NCI-H774 (cell line): ENCODE measurements at places on chromosomes 7 and 10.

DNA sequence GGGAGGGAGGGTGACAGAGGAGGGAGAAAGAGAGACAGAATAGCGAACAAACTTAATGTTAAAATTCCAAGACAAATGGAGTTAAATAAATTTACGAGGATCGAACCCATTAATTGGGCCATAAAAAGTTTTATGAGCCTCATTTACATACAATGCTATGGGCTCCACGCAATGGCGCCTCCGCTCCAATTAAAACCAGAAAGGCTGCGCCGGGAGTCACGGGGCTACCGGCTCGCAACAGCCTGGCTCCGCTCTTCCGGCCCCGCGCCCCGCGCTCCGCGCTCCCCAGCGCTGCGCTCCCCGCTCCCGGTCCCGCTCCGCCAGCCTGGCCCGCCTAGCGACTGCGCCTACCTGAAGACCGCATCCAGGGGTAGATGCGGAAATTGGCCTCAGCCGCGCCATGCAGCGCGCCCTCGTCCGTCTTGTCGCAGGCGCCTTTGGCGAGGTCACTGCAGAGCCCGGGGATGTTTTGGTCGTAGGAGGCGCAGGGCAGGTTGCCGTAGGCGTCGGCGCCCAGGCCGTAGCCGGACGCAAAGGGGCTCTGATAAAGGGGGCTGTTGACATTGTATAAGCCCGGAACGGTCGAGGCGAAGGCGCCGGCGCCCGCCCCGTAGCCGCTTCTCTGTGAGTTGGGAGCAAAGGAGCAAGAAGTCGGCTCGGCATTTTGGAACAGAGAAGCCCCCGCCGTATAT, 513 bp downstream of the HOXA7 start:
- DNase-seq: no peak

DNA sequence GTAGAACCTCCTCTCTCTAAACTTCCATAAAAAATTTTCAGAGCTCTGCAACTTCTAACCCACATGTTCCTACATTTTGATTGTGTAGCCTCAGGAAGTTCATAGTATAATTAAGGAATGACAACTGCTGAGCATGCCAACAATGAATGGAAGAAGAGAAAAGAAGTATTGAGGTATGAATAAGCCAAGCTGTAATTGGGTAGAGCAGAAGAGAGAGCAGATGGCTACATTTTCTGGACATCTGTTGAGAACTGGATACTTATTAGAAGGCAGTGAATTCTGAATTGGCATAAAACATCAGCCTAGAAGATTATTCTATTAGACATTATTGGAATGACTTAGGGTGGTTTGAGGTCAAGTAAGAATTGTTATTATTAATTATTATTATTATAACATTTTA, 728.3 kb upstream of the PHF14 start:
- DNase-seq: no peak

- no peak for DNase-seq
These were observed 873.0 kb downstream of the SORCS3 start for GRCh38 chr10:105514106-105514505.

DNA sequence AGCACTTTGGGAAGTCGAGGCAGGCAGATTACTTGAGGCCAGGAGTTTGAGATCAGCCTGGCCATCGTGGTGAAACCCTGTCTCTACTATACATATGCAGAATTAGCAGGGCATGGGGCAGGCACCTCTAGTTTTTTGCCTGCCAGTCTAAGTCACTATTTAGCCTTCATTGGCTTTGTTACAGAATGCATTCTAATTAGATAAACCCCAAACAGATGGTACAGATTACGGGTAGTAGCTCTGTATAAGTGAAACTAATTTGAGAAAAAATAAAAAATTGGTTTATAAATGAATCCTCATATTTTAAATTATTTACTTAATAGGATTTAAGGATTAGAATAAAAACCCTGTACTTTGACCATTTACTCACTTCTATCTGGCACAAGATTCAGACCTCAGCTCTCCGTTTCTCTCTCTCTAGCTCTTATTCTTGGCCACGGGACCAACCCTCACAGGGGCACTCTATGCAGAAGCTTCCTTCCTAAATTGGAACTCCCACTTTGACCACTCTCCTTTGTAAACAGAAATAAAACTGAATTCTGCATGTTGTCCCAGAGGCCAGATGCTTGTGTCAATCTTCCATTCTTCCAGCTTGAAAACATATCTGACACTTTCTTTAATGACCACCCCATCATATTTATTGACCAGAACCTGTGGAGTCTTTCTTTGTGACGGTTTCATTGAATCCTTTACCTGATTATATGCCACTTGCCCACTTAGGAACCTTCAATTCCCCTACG, 26.8 kb downstream of the BET1 start:
- no peak for DNase-seq

DNA sequence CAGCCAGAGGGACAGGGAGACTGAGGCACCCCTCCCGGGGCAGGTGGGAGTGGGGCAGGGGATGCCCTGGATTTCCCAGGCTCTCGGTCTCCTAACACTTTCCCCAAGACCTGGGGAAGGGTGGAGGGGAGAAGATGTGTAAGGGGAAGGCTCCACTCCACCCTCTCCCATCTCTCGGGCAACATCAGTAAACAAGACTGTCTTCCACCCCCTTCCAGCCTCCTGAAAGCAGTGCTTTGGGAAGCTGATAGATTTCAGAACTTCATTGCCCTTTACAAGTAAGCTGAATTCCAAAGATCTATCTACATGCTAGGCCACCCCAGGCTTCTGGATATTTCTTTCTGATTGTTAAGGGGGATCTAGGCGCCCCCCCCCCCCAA, 3.7 kb downstream of the FLNC start:
- no peak for DNase-seq

DNA sequence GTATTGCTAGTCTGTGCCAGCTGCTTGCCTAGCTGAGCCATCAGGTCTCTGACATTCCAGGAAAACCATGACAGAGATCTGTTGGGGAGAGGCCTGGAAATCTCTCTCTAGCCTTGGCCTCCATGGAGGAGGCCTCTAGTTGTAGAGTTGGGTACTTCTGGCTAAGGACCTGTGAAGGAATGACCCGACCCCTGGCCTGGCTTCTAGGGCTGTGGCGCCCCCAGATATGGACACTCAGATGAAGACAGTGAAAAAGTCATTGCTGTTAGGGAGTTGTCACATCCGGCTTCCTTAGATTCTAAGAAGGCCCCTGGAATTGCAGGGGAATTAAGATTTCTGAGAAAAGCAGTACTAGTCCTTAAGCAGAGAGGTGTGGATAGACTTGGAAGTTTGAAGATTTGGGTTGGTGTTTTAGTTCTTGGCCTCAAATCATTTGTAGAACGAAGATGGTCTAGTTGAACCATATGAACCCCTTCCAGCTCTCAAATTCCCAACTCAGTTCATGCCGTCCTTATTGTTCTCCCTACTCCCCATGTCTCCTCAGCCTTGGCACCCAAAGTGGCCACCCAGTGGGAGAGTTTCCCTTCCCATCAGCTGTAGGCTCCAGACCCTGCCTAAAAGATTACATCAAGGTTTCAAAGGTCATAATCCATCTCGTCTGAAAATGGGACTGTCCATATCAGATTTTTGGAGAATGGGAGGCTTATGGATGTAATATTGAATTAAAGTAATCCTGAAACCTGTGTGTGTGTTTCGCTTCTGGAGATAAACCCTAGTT, 7.0 kb downstream of the HHEX start:
- DNase-seq: no peak

DNA sequence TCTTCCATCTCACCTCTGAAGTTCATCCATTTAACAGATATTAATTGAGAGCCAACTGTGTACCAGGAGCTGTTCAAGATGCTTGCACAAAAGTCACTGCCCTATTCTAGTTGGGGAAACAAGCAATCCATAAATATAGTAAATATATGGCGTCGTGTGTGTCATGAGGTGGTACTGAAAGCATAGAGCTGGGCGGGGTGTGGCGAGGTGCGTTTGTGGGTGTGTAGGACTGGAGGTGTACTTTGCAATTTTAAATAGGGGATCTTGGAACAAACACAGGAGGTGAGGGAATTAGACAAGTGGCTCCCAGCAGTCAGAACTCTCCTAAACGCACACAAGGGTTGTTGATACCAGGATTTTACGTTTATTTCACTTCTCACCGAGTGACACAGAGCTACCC, 490 bp upstream of the ZNF239 start:
- no peak for DNase-seq

DNA sequence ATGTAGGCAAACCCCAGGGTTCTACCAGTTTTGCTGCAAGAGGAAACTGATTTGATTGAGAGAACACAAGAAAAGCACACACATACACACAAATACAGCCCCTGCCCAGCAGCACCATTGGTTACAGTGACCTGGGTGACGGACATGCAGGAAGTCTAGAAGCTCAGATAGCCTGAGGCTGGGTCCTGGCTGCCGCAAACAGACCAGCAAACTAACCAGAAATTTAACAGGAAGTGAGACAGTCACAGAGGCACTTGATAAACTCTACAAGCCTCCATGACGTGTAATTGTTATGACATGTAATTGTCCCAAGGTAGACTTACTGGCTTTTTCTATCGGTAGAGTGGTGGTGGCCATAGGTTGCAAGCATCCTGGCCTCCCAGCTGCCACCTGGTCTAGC, 58.9 kb downstream of the PRKAR2B start:
- DNase-seq: no peak

- DNase-seq: no peak
These were observed 244.8 kb upstream of the GALNT17 start for GRCh38 chr7:70887186-70887585.

- no peak for DNase-seq
These were observed 554.4 kb downstream of the PTPRN2 start for GRCh38 chr7:158033196-158033595.

GRCh38 chr7:82446897-82447296, 3.3 kb upstream of the CACNA2D1 start:
- no peak for DNase-seq

GRCh38 chr7:74202841-74203556, 6.8 kb upstream of the LAT2 start:
- DNase-seq: no peak

- no peak for DNase-seq
These were observed 49.4 kb upstream of the RET start for GRCh38 chr10:43027331-43027955.

DNA sequence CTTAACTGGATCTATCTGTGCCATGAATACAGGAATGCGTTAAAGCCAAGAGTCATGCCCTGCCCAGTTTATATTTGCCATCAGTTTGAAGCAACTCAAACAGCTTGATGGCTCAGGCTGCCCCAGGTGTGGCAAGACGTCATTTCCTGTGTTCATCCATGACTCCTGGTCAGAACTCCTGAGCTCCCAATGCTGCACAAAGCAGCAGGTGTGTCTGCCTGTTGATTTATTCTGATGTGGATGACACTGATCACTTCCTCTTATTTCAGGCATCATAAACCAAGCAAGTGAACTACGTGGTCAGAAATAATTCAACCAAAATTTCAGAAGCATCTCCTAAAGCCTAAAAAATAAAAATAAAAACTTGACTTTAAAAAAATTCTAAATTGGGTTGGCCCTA, 68.5 kb downstream of the EZH2 start:
- peak; percentile 28 for DNase-seq

- peak; percentile 84 for DNase-seq
These were observed 38.5 kb downstream of the ZNF777 start for GRCh38 chr7:149422162-149422913.

GRCh38 chr10:72220637-72221036, 4.6 kb upstream of the ASCC1 start:
- DNase-seq: no peak

DNA sequence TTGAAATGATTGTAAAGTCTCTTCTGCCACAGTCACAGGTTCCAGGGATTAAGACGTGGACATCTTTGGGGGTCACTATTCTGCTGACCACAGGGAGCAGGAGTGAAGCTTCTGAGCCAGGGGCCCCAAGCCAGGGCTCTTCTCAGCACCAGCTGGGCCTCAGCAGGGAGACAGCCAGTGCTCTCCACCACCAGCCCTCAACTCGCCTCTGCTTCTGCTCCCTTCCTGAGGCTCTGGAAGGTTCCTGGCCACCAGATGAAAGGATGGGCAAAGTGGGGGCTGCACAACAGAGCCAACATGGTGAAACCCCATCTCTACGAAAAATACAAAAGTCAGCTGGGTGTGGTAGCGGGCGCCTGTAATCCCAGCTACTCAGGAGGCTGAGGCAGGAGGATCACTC, 11.2 kb upstream of the CRYGN start:
- DNase-seq: no peak

- DNase-seq: no peak
These were observed 60.6 kb downstream of the ARL5B start for GRCh38 chr10:18719811-18720210.

- no peak for DNase-seq
These were observed 61.3 kb downstream of the DNAH11 start for GRCh38 chr7:21603972-21604749.

DNA sequence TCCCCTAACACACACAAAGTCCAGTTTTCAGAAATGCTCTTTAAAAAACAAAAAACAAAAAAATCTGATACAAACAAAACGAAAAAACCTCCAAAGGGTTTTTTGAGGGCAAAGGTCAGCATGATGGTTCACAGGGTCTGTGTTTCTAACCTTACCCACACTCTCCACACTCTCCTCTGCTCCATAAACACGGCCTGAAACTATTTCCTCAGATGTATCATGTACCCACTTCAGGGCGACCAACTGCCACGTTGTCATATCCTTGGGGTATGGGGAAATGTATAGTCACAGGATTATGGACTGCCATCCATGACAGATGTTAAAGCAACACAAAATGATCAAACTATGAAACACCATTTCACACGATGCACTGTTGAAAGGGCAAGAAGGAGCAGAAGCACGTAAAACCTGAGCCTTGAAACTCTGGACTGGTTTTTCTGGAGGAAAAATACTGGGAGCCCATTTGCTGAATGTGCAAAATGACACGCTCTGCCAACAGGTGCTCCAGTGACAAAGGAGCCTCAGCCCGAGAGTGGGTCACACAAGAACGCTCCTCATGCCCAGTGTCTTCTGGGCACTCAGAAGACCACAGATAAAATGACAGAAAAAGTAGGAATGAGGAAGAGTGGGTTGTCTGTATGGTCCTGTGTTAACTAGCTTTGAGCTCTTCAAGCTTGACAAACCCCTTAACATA, 15.8 kb downstream of the NAPEPLD start:
- no peak for DNase-seq

GRCh38 chr10:110992006-110992800, 72.8 kb downstream of the SHOC2 start:
- DNase-seq: no peak

- DNase-seq: no peak
These were observed 135.4 kb upstream of the PRPS1L1 start for GRCh38 chr7:18163091-18163490.

GRCh38 chr10:101016814-101017213, 14.1 kb downstream of the PDZD7 start:
- DNase-seq: no peak

- no peak for DNase-seq
These were observed 158.9 kb upstream of the AGR3 start for GRCh38 chr7:17040716-17041115.

- no peak for DNase-seq
These were observed 110.1 kb upstream of the KLF6 start for GRCh38 chr10:3895045-3895631.

DNA sequence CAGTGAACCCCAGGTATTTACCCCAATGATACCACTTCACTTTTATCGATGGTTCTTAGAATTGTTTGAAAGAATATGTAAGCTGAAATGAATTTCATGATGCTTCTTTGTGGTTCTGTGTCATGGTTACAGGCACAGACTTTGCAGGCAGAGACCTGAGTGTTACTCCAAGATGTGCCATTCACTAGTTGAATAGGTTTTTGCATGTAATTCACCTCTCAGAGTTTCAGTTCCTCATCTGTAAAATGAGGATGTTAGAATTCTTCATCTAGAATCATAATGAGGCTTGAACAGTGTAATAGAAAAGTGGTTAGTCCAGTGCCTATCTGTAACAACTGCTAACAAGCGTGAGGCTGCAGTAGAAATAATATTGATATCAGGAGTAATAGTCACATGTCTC, 54.6 kb downstream of the VSTM2A start:
- no peak for DNase-seq

- no peak for DNase-seq
These were observed 11.3 kb downstream of the GRB10 start for GRCh38 chr7:50771120-50772002.
